CD4-positive, CD25-positive, alpha-beta regulatory T cell (primary cell): ENCODE measurements at places on chromosomes 2 and 18. TPM values are rescaled to one million over a fixed set of nuclear protein-coding genes. Genes with fewer than 3 reads are reported as not detected.

CAPN14 gene
- 0.20 TPM for total RNA-seq

SGPP2 gene
- total RNA-seq = 8.3 TPM

- no peak for DNase-seq
Observed at GRCh38 chr18:73511771-73512503, 635.7 kb downstream of the FBXO15 start.

GRCh38 chr18:70280007-70280925, 8.6 kb upstream of the SOCS6 start:
- no peak for DNase-seq

SLC8A1 gene
- total RNA-seq = not detected

DNA sequence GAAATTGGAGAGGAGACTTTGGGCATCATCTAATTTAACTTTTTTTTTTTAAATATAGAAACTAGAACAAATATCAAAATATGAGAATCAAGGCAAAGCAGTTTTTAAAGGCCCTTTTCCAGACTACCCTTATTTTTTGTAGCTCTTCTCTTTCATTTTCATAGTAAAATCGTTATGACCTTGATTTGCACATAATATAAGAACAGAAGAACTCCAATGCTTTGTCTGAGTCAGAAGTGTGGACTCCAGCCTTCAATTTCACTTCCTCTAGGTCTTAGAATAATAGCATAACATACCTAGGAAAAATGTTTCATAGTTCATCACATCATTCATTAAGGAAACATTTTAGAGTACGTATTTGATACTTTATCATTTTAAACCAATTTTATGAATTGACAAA, 74.4 kb downstream of the ANKRD12 start:
- DNase-seq = no peak

DNA sequence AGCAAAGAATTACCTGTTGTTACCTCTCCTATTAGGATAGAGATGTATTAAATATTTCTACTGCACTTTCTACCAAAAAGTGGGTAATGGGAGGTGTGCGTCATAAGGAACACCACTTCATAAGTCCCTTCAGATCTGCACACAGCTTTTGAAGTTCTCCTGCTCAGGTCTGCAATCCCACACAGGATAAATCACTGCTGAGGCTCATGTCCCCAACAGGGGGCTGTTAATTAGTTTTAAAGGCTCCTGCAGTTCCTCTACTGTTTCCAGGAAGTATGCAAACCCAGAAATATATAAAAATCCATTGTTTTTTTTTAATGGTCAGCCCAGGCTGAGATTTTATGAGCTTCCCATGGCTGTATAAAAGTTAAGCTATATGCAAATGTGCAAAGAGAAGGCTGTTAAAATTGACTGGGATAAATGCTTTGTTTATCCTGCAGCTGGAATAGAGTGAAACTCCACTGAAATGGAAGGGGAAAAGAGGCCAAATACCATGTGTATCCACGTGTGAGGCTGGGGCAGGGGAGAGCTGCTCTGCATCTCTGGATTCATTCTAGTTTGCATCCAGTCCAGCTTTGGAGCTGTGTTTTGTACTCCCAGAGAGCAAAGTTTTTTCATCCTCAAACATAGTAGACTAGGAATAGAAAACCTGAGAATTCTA, 903.7 kb downstream of the TDRD15 start:
- DNase-seq = no peak

DNA sequence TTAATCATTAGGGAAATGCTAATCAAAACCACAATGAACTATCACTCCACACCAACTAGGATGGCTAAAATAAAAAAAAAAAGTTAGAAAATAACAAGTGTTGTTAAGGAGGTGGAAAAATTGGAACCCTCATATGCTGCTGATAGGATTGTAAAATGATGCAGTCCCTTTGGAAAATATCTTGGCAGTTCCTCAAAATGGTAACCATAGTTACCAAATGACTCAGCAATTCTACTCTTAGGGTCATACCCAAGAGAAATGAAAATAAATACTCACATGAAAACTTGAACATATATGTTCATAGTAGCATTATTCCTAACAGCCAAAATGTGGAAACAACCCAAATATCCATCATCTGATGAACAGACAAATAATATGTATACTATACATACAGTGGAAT, 15.7 kb upstream of the ACVR2A start:
- DNase-seq = no peak

- no peak for DNase-seq
Observed at GRCh38 chr2:181300600-181301291, 156.4 kb upstream of the ITGA4 start.

SP110 gene
- total RNA-seq = 118 TPM

DNA sequence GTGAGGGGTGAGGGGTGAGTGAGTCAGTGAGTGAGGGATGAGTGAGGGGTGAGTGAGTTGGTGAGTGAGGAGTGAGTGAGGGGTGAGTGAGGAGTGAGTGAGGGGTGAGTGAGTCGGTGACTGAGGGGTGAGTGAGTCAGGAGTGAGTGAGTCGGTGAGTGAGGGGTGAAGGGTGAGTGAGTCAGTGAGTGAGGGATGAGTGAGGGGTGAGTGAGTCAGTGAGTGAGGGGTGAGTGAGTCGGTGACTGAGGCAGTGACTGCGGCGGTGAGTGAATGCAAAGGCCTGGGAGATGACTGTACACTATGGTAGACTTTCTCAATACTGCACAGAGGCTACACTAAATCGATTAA, 16.6 kb downstream of the THAP4 start:
- DNase-seq = no peak

DNA sequence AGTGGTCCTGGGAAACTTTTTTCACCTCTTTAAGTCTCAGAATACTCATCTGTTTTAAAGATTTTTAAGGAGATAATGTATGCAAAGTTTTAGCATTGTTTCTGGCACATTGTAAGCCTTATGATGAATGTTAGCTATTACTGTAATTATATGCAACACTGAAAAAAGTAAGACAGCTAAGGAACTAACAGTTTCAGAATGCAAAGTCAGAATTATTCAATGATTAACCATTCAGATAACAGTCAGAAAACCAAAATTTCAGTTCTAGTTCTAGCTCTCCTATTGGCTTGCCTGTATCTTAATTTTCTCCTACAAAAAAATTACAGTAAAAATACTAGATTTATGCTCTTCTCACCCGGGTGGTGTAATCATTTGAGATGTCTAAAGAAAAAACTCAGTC, 101.1 kb downstream of the SLC4A10 start:
- DNase-seq = no peak

MROH2A gene
- total RNA-seq = not detected

CYP1B1 gene
- not detected for total RNA-seq

DNA sequence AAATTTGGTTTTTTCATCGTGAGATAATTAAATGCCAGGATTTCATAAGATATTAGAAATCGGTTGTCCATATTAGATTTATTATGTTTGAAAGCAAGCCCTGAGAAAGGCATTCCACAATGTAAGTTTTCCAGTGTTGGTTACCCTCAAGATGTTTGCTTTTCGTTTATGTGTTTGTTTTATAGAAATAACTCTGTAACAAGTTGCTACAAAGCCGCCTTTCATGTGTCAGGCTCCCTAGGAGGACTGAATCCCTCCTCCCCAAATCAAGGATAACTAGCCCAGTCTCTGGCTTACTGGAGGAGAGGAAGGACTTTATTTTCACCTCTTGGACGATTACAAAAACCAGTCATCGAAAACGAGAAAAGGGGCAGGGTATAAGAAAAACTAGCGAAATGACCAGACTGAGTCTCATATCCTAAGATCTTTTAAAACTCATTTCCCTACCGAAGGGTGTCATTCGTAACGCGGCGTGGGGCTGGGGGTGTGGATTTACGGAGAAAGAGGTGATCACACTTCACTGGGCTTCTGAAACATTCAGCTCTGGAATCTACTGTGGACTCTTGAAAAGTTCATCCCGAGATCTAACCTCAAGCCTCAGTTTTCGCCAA, 1.0 kb upstream of the PEX13 start:
- DNase-seq = no peak

EFR3B gene
- total RNA-seq = 0.10 TPM

- DNase-seq = no peak
Observed at GRCh38 chr18:77911971-77912605, 662.4 kb downstream of the GALR1 start.

ANKRD39 gene
- 31.9 TPM for total RNA-seq

ABCB11 gene
- not detected for total RNA-seq

DNA sequence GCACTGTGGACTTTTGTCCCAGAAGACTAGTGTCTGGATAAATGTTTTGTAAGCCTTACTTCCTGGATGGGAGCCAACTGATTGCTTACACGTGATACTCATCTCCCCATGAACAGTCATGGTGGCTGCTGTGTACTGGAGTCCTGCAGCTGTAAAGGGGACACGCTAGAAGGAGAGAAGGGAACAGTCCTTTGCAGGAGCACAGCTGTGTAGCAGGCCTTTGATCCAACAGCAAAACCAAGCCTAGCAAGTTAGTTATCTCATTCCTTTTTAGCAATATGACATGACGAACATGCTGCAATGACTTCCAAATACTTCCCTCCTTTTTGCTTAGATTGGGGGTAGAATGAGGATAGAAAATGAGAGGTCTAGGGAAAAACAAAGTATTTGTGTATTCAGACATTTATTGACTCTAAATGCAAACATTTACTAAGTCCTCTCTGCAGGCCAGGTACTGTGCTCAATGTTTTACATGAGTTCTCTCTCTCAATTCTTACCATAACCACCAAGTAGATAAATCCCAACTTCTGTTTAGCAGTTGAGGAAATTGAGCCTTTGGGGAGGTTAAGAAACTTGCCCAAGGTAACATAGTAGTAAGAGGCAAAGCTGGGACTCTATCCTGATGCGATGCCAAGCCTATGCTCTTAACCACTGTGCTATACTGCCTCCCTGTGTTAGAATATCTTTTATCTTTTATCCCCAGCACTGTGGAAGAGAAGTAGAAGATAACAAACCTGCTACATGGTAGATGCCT, 55.4 kb upstream of the CD28 start:
- DNase-seq = no peak

DNA sequence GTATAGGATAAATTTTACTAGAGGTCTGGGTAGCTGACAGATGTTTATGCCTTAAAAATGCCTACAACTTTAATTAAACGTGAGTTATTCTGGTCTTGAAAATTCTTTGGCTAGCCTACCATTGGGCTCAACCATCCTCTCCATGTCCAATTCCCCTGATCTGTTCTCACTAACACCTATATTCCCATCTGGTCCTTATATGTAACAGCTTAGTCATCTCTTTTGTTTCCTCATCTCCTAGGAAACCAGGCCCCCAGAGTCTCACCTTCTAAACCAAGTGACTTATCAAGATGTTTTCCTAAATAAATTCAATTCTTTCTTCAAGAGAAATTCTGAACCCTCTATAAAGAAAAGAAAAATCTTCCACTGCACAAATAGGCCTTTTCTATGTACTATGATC, 148.5 kb downstream of the TTC32 start:
- no peak for DNase-seq

DNA sequence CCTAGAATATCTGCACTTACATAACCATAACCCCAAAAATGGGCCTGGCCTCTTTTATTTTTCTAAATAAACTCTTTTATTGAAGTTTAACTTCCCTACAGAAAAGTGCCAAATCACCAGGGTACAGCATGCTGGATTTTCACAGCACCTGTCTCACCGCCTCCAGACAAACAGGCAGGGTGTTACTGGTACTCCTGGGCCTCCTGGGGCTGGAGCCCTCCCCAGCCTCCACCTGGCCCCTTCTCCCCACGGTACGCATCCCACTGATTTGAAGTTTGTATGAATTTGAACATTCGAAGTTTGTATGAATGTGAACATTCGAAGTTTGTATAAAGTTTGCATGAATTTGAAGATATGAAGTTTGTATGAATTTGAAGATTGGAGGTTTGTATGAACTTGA, 232.1 kb downstream of the NDUFA10 start:
- DNase-seq = no peak

DNA sequence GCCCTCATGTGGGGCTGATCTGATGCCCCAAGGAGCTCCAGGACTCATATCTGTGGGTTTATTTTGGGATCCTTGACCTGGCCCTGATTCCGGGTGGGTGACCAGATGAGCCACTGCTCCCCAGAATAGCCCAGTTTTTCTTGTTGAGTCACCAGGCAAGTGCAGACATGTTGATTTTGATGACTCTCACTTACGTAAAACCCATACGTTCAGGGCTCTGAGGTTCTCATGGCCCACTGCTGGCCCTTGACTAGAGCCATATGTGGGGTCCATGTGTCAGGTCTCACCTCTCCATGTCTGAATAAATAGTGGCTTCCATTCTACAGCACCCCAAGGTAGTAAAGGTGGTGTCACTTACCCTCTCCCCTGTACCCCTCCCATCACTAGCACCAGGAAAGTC, 41.9 kb downstream of the CDC42EP3 start:
- no peak for DNase-seq

GRCh38 chr2:48699348-48699930, 56.1 kb downstream of the LHCGR start:
- no peak for DNase-seq

DNA sequence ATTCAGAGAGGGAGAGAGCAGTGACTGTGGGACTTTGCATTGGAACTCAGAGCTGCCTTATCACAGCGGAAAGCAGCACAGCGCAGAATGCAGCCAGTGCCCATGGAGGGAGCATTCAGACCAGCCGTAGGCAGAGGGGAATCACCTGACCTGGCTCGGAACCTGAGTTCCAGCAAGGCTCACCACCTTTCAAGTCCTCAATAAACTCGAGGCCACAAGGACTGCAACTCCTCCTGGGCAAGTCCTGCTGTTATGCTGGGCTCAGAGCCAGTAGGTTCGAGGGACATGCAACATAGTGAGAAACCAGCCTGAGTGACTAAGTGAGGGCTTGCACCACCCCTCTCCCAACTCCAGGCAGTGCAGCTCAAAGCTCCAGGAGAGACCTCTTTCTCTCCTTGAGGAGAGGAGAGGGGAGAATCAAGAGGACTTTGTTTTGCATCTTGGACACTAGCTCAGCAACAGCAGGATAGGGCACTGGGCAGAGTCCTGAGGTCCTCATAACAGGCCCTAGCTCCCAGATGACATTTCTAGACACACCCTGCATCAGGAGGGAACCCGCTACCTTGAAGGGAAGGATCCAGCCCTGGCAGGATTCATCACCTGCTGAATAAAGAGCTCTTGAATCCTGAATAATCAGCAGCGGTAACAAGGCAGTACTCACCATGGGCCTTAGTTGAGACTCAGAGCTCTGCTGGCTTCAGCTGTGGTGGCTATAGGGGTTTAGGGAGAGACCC, 136.8 kb upstream of the OTOS start:
- no peak for DNase-seq

DNA sequence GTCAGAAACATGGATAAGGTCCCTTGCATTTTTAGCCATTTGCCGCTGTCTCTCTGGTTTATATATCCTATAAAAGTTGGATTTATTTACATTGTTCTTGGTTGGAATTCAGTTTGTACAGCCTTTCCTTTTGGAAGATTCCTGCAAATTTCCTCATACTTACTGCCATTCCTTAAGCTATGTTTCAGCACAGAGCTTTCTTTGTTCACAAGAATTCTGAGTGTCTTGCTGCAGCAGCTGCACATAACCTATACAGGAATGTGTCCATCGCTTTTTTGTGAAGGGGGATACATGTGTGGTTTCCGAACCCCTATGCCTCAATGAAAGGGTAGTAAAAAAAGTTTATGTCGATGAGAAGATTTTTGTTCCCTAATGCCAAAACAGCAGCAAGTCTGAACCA, 48.3 kb upstream of the CCDC68 start:
- DNase-seq = no peak

LIMS3 gene
- not detected for total RNA-seq
